ENCODE measurements at places on chromosomes 1 and 21.

- DNase-seq, result no peak
These were observed 23.7 kb upstream of the HFM1 start for GRCh38 chr1:91428182-91428798.

DNA sequence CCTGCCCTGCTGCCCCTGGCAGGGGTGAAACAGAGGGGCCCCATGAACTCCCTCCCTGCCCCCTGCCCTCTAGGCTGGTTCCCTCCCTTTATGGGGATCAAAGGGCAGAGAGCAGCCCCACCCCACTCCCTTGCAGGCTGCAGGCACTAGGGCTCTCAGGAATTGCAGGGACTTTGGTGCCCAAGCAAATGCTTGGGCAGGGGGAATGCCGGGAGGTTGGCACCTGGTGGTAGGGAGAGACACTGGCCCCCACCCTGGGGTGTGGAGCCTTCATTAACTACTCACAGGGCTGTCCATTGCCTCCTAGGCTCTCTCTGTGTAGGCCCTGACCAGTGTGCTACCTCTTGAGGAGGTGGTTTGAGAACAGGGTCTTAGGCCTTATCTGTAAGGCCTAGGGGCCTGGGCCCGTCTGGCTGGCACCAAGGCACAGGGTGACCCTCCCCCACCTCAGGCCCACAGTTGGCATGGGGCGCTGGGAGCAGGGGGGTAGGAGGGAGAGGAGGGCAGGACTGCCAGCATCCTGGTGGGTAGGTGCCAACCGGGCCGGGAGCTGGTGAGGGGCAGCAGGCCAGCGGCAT lies 4.7 kb downstream of the ZBTB7B start:
- DNase-seq, result no peak

GRCh38 chr1:75134647-75135572 lies 722 bp downstream of the LHX8 start:
- no peak for DNase-seq

DNA sequence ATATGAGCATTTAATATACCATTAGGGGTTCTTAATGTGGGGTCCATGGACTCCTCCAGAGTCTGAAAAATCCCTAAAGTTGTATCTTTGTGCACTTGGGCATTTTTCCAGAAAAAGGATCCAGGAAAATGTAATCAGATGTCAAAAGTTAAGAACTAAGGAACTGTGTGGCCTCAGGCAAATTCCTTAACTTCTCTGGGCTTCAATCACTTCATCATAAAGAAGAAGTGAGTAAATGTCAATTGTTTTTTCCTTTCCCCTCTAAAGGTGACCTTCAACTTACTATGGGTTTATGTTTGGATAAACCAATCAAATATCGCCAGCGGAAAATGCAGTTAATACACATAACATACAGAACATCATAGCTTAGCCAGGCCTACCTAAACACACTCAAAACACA lies 2.5 kb downstream of the MAD2L2 start:
- no peak for DNase-seq

DNA sequence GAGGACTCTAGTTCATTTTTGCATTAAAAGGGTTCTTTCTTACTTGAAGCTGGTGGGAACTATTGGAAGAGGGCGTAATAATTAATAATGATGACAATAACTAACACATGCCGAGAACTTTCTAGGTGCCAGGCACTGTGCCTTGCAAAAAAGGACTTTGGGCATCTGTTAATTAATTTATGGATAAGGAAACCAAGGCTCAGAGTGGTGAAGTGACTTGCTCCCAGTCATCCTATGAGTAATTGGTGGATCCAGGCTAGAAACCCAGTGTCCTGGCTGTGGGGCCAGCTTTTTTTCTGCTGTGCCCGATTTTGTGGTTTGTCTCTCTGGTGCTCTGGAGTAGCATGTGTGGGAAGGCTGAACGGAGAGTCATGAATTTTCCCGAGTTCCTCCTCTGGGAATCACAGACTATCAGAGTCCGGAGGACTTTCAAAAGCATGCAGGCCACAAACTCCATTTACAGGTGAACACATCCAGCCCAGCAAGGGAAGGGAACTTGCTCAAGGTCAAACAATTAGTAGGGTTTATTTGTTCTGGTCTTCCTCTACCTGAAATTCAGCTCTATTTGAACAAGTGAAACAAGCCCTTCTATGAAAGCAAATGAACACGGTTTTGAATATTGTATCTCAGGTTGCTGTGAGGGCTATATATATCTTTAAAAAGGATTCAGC lies 23.4 kb downstream of the ROR1 start:
- DNase-seq, result no peak

DNA sequence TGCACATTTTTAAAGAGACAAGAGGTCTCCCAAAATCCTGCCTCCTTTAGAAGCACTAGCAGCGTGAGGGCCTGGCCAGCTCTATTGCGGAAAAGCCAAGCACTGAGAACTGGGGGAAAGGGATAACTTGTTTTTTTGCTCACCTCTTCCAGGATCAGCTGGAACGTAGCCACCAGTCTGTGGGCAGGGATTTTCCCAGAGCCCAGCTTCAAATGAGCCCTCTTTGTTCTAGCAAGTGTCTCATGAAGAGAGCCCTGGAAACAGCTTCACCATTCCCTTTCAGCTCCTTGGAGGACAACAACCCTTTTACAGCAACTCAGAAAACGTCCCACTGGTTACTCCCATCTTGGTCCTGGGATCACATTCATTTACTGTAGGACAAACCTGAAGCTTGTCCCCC lies 195.4 kb downstream of the LMX1A start:
- no peak for DNase-seq

All from NCI-H2081 (cell line).